ENCODE measurements at places on chromosomes 2 and 18.

DNA sequence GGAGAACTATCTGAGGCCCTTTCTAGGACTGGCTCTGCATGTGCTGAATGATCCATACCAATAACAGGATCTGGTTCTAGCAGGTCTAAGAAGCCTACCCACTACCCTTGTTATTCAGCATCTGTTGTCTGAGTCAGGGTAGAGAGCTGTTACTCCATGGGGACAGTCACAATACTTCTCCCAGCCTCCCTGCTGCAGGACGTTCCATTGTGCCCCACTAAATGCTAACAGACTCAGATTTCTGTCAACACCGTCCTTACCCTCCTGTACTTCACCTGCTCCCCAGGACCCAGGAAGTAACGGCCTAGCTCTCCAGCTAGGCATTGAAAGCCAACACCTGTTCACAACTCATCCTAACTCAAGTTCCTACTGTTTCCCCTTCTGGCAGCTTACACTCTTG is 719.7 kb upstream of the ID2 start:
- DNase-seq: no peak

- no peak for DNase-seq
These were observed 365.0 kb upstream of the CDH2 start for GRCh38 chr18:28541934-28542333.

GRCh38 chr2:178536037-178536436 is 55.8 kb downstream of the PLEKHA3 start:
- DNase-seq: no peak

- DNase-seq: no peak
These were observed 126.6 kb downstream of the EN1 start for GRCh38 chr2:118720866-118721265.

Data from activated CD4-positive, alpha-beta T cell treated with anti-CD3 and anti-CD28 coated beads, Interleukin-10, Interleukin-2, amounts not matched to agents 100 ng/mL and 50 ng/mL, durations not matched to agents 16 hours and 8 hours (primary cell).